PC-3 (cell line): ENCODE measurements at places on chromosomes 16 and 17. TPM values are rescaled to one million over a fixed set of nuclear protein-coding genes. Genes with fewer than 3 reads are reported as not detected.
A peak's percentile ranks its signal among the peaks of the same experiment; 100 is the strongest.

GRCh38 chr16:57838161-57838560 is 35.9 kb upstream of the KIFC3 start:
- no peak overlapping the region for H3K4me3 ChIP-seq
- peaks cover 8% of the 10 kb centered on the region for H3K4me1 ChIP-seq
- no peak for DNase-seq
- H3K27ac ChIP-seq, result no peak overlapping the region
- H3K27me3 ChIP-seq, result no peaks in the 10 kb centered on the region

- peak; percentile 67 for DNase-seq
- H3K4me3 ChIP-seq, result peak overlapping the region; percentile 90
- H3K36me3 ChIP-seq, result peaks cover 22% of the 10 kb centered on the region
- H3K27ac ChIP-seq, result peak overlapping the region; percentile 96
Measured at GRCh38 chr17:50056217-50056960, 479 bp downstream of the ITGA3 start.

GRCh38 chr16:27650073-27650701 is 100.2 kb downstream of the KATNIP start:
- H3K4me3 ChIP-seq, result no peak overlapping the region
- no peaks in the 10 kb centered on the region for H3K4me1 ChIP-seq
- no peak overlapping the region for H3K27ac ChIP-seq
- no peaks in the 10 kb centered on the region for H3K36me3 ChIP-seq
- no peak for DNase-seq

The TMEM92 gene
- total RNA-seq, result 5.6 and 6.9 TPM in 2 replicates

- no peak for DNase-seq
- H3K27me3 ChIP-seq, result no peaks in the 10 kb centered on the region
- no peak overlapping the region for H3K4me3 ChIP-seq
- H3K27ac ChIP-seq, result no peak overlapping the region
Measured at GRCh38 chr16:29989111-29989858, 6.1 kb downstream of the HIRIP3 start.

The KRTAP9-8 gene
- total RNA-seq, result not detected in 2 replicates

The CIAPIN1 gene
- total RNA-seq, result 35.6 and 48.6 TPM in 2 replicates

DNA sequence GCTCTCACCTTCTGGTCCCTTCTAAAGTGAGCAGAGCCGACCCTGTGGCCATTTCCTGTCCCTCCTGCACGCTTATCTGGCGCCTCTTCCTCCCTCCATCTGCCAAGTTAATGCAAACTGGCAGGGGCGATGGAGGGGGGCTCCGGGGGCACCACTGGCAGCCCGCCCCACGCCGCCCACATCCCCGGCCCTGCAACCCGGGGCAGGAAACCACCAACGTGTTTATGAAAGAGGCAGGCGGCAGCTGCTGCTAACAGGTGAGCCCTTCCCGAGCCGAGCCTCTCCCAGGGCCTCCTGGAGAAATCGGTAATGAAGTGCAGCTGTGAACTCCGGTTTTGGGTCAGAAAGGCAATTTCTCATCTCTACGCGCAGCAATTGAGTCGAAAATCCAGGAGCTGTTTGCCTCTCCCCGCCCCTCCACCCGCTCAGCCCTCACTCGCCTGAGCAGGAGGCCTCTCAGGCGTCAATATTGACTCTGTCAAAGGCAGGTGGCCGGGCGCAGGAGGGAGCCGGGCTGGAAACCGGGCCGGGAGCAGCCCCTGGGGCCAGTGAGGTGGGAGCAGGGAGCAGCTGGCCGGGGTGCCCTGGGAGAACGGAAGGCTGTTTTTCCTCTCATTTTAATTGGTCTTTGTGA is 164.4 kb upstream of the GSE1 start:
- no peak overlapping the region for H3K4me3 ChIP-seq
- no peak for DNase-seq
- no peaks in the 10 kb centered on the region for H3K36me3 ChIP-seq
- no peak overlapping the region for H3K27ac ChIP-seq

DNA sequence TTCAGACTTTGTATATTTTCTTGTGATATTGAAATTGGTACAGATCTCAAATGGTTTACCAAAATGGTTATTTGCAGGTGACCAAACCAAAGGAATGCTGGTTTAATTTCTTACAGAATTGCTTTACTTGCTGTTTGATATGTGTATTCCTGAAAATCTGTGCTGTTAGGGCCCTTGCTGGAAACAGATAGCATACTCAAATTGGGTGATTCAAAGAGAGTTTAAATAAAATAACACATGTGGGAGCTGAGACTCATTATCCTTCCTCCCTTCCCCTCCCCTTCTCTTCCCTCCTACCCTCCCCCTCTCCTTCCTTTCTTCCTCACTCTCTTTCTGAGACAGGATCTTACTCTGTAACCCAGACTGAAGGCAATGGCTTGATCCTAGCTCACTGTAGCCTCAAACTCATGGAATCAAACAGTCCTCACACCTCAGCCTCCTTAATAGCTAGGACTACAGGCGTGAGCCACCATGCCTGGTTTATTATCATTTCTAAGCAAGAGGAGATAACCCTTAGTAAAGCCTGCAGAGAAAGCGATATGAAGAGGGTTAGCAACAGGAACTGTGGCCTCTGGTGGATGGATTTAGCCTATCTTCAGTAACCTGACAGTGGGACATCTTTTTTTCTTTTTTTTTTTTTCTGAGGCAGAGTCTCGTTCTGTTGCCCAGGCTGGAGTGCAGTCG is 141.9 kb downstream of the BCAS3 start:
- H3K4me3 ChIP-seq, result no peak overlapping the region
- H3K27me3 ChIP-seq, result no peaks in the 10 kb centered on the region
- H3K27ac ChIP-seq, result no peak overlapping the region
- peaks cover 14% of the 10 kb centered on the region for H3K4me1 ChIP-seq

DNA sequence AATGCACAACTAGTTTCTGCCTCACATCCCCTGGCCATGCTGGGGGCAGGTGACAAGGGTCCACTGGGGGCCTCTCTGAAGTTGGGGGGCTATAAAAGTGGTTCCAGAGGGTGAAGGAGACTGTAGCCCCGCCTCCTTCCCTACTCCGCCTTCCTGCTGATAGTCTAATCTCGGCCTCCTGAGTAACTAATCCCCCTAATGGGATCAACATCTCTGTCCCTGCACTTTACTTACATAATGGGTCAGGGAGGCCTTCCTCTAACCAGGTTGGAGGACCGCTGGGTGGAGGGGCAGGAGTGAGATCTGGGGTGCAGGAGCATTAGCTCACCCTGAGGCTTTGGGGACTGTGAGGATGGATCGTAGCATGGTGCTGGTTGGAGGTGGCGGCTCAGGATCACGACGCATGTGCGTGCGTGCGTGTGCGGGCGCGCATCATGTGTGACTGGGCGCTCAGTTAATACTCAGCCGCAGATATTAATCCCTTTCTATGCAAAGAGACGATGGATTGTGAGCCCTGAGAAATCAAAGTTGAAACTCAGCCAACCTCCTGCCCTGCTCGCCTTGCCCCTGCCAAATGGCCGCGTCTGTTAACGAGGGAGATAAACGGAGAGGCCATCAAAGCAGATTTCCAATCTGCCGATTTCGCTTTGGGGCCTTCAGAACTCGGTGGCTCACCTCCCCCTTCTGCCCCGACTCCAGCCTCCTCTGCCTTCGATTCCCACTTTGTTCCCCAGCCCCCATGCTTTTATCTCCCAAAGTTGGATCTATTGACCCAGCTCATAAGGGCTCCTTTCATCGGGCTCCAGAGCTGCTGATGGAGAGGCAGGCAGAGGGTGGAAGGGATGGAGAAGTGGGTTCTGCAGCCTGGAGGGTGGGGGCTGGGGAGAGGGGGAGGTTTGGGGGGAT is 107.3 kb downstream of the SDK2 start:
- H3K27ac ChIP-seq, result no peak overlapping the region
- no peak for DNase-seq
- no peaks in the 10 kb centered on the region for H3K36me3 ChIP-seq

The CACNG5 gene
- not detected in 2 replicates for total RNA-seq

DNA sequence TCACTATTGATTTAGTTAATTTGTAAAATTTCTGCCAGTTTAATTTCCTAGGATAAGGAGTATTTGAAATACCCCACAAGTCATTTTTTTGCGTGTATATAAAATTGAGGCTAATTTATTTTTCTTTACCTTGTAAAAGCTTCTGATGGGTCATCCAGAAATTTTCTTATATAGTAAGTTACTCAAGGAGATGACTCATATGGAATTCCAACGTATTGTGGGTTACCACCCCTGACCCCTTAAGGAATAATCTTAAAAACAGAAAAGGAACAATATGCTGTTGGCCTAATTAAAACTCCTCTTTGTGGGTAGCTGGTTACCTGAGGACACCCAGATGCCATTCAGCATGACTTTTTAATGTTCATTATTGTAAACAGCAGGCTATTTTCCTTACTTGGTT is 13.6 kb downstream of the HEATR6 start:
- H3K36me3 ChIP-seq, result peaks cover 40% of the 10 kb centered on the region
- H3K4me1 ChIP-seq, result peaks cover 20% of the 10 kb centered on the region
- H3K4me3 ChIP-seq, result no peak overlapping the region
- peak; percentile 71 for DNase-seq

DNA sequence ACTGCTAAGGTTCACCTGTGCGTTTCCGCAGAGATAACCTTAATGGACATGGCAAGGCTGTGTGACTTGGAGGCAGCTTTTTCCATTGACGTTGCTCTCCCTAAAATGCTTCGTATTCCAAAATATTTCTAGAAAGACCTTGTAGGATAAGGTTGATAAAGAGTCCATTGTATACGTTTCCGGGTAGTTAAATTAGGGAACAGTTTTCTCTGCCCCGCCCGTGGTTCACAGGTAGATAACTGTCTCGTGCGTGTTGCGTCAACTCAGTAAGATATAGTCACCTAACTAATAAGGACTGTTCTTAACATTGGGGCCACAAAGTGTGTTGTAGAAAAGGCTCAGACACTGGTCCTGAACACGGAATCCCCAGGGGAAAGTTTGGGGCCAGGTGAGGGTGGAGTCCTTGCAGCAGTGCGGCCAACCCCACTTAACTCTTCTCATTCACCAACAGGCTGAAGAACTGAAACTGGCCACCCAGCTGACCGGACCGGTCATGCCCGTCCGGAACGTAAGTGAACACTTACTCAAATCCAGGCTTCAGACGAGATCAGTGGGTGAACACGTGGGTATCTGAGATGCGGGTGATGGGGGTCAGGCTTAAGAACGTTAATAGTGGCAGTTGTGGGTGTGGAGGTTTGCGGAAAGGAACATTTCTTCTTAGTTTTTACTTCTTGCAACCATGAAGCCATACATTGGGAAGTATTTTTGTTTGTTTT is 1.6 kb downstream of the RPL13 start:
- no peaks in the 10 kb centered on the region for H3K27me3 ChIP-seq
- peak; percentile 40 for DNase-seq
- H3K4me1 ChIP-seq, result peaks cover 52% of the 10 kb centered on the region

GRCh38 chr16:64196444-64196843 is 925.4 kb downstream of the CDH11 start:
- no peak for DNase-seq
- H3K4me3 ChIP-seq, result no peak overlapping the region
- H3K36me3 ChIP-seq, result no peaks in the 10 kb centered on the region

- peak; percentile 34 for DNase-seq
- peaks cover 6% of the 10 kb centered on the region for H3K4me1 ChIP-seq
- no peaks in the 10 kb centered on the region for H3K27me3 ChIP-seq
- peak within 1 kb of the TSS; percentile 82 for H3K4me3 ChIP-seq
- no peak within 1 kb of the TSS for H3K27ac ChIP-seq
- no peaks in the 10 kb centered on the region for H3K36me3 ChIP-seq
Measured at GRCh38 chr16:15434425-15435215, at the start of gene BMERB1. BMERB1 (plus strand) TSS chr16:15434588; CDS start chr16:15434654, 66 bp downstream.

GRCh38 chr17:60327134-60327900 is 64.6 kb downstream of the USP32 start:
- no peak for DNase-seq
- no peaks in the 10 kb centered on the region for H3K4me1 ChIP-seq
- H3K27me3 ChIP-seq, result no peaks in the 10 kb centered on the region
- no peaks in the 10 kb centered on the region for H3K36me3 ChIP-seq
- no peak overlapping the region for H3K4me3 ChIP-seq
- no peak overlapping the region for H3K27ac ChIP-seq

DNA sequence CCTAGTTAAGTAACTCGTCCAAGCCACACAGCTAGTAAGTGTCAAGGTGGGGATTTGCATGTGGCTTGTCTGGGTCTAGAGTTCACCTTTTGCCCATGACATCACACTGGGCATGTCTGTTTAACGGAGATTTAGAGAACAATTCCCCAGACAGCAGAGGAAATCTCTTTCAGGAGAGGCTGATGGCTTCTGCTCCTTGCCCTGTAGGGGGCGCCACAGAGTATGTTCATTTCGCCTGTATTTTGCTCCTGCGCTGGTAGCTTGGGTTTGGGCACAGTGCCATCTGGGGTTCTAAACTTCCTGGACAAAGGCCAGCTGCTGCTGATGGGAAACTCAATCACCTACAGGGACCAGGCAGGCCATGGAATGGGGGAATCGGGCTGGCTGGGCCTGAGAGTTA is 20.4 kb downstream of the OTOA start:
- H3K4me1 ChIP-seq, result no peaks in the 10 kb centered on the region
- peaks cover 3% of the 10 kb centered on the region; the same call in 1 of the 2 replicates for H3K27me3 ChIP-seq
- DNase-seq, result no peak
- no peak overlapping the region for H3K4me3 ChIP-seq

The ZNF423 gene
- not detected in 2 replicates for total RNA-seq

- DNase-seq, result peak; percentile 7
- H3K27ac ChIP-seq, result no peak overlapping the region
- H3K27me3 ChIP-seq, result no peaks in the 10 kb centered on the region
- no peaks in the 10 kb centered on the region for H3K4me1 ChIP-seq
- no peak overlapping the region for H3K4me3 ChIP-seq
Measured at GRCh38 chr17:42055496-42055895, 5.1 kb upstream of the C17orf113 start.

DNA sequence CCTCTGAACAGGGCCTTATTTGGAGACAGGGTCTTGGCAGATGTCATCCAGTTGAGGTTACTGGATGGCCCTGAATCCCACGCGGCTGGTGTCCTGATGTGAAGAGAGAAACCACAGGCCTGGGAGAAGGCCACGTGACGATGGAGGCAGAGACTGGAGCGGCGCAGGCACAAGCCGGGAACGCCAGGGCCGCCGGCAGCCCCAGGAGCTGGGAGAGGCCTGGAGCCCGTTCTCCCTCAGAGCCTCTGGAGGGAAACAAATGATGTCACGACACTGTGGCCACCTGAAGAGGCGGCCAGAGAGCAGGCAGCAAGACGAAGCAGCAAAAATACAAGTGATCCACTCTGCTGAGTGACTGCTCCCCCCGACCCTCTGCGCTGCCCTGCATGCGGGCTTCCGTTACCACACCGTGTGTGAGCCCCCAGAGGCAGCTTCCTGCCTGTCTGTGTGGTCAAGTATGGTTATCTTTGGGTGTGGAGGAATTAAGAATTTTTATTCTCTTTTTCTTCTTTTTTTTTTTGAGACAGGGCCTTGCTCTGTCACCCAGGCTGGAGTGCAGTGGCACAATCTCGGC is 11.6 kb downstream of the CD7 start:
- no peak overlapping the region for H3K4me3 ChIP-seq
- H3K27me3 ChIP-seq, result no peaks in the 10 kb centered on the region
- no peaks in the 10 kb centered on the region for H3K4me1 ChIP-seq
- DNase-seq, result no peak
